ENCODE measurements at places on chromosomes 1 and 21.

DNA sequence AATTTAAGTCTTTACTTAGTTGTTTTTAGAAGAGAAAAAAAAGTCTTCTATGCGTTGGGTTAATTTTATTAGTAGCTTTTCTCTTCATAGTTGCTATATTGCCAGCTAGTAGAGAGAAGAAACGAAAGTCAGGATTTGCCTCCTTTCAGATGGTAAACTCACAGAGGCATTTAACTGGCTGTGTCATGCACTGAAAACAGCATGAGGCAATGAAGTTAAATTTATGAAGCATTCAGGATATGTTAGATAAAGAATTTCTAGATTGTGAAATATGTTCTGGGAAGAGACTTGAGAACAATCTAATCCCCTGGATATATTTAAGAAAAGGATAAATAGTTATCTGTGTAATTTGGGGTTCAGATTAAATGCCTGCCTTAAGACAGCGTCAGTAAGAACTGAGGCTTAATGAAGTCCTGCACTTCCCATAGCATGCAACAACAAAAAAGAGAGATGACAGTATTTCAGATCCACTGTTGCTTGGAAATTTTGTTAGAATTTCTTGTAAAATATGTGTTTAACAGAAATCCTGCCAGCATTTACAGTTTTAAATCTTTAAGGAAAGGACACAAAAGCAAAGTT, 1.7 kb downstream of the ANGPTL1 start:
- DNase-seq: no peak

- no peak for DNase-seq
Observed at GRCh38 chr1:198662821-198663220, 24.0 kb downstream of the PTPRC start.

DNA sequence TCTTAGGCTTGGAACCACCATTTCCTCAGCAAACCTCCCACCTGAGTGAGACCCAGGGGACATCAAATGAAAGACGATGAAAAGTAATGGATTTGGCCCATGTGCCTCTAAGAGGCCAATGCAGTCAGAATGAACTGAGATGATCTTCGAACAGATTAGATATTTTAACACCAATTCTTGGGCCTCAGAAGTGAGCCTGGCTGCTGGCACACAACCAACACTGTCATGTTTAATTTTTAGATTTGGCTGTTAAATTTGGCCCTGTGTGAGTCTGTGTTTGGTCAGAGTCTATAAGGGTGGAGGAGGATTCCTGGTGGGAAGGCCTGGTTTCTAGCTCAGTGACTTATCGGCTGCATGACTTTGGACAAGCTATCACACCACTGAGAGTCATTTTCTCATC, 45.4 kb downstream of the ELAPOR1 start:
- no peak for DNase-seq

DNA sequence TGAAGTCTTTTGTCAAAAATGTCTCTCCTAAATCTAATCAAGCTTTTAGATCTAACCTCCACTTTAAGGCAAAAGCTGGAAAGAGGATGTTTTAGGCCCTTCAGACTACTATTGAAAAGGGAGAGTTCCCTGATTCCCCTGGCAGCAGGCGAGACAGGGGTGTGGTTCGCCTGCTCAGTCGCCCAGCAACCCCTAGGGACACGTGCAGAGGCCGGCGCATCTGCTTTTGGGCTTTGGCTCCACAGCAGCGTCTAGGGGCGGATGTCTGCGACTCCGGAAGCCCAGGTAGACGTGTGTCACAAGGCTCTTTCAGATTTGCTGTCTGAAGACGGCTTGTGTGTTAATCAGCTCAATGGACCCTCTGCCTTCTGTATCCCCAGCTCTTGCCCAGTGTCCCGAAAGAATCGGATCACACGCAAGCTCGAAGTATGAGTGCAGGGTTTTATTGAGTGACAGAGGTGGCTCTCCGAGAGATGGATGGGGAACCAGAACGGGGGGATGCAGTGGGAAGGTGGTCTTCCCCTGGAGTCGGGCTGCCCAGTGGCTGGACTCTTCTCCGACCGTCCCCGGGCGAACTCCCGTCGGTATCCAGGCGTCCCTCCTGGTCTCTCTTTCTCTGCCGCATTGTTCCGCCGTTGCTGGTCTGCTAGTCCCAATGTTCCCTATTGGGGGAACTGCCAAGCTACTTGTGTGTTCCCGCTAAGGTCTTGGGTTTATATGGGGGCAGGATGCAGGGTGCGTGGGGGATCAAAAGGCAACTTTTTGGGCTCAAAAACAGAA, 45.5 kb downstream of the OLFML2B start:
- no peak for DNase-seq

- DNase-seq: no peak
Observed at GRCh38 chr21:28588997-28589396, 403.7 kb downstream of the LTN1 start.

- DNase-seq: no peak
Observed at GRCh38 chr1:169890761-169891538, 2.7 kb downstream of the SCYL3 start.

DNA sequence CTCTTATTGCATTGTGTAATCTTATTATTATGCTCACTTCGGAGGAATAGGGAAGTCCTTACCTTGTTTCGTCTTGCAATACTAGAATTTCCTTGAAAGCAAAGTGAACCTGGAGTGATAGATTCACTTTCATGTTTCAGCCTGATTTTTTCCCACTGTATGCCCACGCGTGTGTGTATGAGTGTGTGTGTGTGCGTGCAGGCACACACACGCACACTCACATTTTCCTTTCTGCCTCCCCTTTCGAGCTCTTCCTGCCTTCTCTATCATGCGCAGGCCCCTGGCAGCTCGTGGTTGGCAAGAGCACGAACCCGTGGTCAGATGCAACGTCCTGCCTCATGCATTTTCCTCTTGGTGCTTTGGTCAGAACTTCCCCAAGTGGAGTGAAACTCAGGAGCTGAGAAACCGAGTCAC, at the start of gene GCSAML:
GCSAML (plus strand) TSS at position 366 of the 414 bp plus-strand sequence. CDS start 58 bp downstream, outside the sequence.
- no peak for DNase-seq

GRCh38 chr21:33397717-33398116, 5.5 kb upstream of the IFNGR2 start:
- no peak for DNase-seq

GRCh38 chr1:154423304-154423987, 18.3 kb downstream of the IL6R start:
- peak; percentile 80 for DNase-seq

- peak; percentile 70 for DNase-seq
Observed at GRCh38 chr1:180188091-180188506, 33.4 kb downstream of the QSOX1 start.

- DNase-seq: no peak
Observed at GRCh38 chr1:162360237-162360873, 16.3 kb downstream of the SPATA46 start.

DNA sequence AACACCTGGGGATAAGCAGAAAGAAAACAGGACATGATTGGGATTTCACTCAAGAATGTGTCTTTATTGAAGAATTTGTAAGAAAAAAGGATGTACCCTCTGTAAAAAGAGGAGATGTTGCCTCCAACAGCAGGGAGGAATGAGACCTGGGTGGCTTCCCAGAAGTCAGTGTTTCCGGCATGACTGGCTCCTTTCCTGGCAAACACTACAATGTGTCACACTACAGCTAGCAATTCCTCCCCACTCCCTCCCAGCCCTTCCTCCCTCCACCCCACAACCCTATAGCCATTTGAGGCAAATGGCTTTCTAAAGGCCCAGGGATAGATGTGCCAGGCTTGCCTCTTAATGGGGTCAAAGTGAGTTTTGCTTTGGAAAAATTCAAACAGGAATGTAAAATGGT, 11.5 kb upstream of the COL8A2 start:
- peak; percentile 25 for DNase-seq

DNA sequence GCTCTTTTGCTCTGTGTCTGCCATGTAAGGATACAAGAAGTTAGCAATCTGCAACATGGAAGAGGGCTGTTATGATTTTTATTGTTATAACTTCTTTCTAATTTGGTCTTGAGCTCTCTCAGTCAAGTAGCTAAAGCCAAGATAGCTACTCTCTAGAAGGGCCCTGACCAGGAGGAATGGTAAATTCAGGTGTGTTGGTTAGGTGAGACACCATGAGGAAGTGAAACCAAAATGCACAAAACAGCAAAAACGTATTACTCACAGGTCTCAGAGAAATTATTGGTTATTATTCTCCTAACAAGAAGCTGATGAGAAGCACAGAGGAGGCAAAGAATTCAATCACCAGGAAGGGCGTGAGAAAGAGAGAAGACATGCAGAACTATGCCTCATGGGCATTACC, 51.8 kb upstream of the INSL5 start:
- no peak for DNase-seq

DNA sequence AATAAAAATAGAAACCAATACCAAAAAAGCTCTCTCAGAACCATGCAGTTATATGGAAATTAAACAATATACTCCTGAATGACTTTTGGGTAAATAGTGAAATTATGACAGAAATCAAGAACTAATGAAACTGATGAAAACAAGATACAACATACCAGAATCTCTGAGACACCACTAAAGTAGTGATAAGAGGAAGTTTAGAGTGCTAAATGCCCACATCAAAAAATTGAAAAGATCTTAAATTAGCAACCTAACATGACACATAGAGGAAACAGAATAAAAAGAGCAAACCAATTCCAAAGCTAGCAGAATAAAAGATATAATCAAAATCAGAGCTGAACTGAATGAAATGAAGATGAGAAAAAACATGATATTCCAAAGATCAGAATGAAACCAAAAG, 430.9 kb downstream of the LTN1 start:
- no peak for DNase-seq

GRCh38 chr1:237108297-237109040, 66.5 kb downstream of the RYR2 start:
- DNase-seq: no peak

GRCh38 chr1:19424651-19425570, 60.4 kb downstream of the CAPZB start:
- DNase-seq: no peak

DNA sequence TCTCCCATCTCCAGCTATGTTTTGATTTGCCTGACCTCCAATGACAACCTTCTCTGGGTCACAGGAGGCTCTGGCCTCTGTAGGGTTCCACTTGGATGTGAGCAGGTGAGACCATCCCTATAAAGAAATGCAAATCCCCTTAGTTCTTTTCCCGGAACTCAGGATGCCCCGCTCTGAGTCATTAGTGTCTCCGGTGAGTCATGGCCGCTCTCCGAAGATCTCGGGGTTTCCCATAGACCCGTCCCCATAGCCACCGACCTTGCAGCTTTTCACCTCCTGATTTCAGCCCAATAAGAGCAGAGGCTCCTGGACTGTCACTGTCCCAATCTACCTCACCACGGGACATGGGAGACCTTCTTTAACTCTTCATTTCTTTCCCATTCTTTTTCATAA, 98.2 kb downstream of the PGBD5 start:
- no peak for DNase-seq

DNA sequence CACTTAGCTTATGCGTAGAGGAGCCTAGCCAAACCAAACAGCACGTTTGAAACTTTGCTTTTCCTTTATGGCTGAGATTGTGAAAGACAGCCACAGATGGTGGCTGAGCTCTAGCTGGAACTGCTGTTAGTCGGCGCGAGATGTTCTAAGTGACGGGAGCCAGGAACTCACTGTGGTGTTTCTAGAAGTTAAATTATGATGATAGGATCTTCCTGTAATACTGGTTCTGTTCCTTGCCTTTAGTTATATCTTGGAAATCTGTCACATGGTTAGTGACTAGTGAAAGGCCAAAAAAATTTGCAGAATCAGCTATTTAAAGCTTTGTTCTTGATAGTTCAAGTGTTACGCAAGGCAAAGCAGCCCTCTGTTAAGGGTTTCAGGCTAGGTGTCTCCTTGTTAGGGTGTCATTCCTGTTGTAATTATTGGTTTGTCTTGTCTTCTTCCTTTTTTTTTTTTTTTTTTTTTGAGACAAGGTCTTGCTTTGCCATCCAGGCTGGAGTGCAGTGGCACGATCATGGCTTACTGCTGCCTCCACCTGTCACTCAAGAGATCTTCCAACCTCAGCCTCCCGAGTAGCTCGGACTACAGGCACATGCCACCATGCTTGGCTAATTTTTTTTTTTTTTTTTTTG, 22.6 kb downstream of the AK4 start:
- DNase-seq: no peak

DNA sequence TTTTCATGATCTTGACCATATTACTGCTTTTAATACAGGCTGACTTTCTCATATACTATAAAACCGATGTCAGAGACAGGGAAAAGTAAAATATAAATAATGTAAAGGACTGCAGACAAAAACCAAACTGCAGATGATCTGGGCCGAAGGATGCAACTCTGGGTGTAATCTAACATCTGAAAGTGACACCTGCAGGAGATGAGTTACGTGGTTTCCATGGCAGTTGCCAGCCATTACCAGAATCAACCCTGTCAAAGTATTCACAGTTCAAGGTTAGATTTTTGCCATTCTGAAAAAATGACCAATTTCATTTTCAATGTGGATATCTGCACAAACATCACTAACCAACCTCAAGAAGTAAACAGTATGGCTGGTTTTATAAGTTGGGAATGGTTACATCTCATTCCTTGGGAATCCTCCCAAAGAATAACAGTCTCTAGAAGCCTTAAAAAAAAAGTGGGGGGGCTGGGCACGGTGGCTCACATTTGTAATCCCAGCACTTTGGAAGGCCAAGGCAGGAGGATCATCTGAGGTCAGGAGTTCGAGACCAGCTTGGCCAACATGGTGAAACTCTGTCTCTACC, 27.7 kb downstream of the DNAJC11 start:
- DNase-seq: no peak

- no peak for DNase-seq
Observed at GRCh38 chr1:201433609-201434008, 12.1 kb upstream of the TNNI1 start.

GRCh38 chr1:161176468-161177111, 717 bp downstream of the B4GALT3 start:
- DNase-seq: no peak

DNA sequence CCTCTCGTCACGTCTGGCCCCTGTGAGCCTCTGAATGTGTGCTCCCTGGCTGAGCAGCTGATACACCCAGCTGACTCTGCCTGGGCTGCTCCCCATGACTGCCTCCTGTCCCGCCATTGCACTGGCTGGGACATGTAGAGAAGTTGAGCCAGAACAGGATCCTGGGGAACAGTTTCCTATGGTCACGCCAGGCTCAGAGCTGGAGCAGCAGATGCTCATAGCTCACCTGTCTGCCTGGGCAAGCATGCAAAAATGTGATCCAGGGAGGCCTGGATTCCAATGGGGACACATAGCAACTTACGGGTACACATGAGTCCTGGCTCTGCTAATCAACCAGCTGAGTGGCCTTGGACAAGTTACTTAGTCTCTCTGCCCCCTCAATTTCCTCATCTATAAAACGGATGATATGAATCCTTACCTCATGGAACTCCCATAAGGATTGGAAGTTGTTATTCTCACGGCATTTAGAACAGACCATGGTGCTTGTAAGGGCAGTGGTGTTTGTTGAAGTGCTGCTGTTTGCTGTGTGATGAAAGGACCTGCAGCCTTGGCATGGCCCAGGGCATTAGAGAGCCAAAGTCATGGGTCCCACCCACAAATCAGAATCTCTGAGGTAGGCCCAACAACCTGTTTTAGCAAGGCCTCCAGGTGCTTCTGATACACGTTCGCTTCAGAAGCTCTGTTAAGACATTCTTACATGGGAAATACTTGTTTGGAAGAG, 150.3 kb upstream of the VANGL1 start:
- no peak for DNase-seq

GRCh38 chr1:71770121-71770520, 512.2 kb downstream of the NEGR1 start:
- no peak for DNase-seq
